ENCODE measurements at places on chromosomes 6 and 20.

GRCh38 chr20:3353646-3354045, 53.8 kb downstream of the DNAAF9 start:
- DNase-seq: no peak

GRCh38 chr20:62151225-62151624, 7.7 kb downstream of the SS18L1 start:
- DNase-seq: no peak

DNA sequence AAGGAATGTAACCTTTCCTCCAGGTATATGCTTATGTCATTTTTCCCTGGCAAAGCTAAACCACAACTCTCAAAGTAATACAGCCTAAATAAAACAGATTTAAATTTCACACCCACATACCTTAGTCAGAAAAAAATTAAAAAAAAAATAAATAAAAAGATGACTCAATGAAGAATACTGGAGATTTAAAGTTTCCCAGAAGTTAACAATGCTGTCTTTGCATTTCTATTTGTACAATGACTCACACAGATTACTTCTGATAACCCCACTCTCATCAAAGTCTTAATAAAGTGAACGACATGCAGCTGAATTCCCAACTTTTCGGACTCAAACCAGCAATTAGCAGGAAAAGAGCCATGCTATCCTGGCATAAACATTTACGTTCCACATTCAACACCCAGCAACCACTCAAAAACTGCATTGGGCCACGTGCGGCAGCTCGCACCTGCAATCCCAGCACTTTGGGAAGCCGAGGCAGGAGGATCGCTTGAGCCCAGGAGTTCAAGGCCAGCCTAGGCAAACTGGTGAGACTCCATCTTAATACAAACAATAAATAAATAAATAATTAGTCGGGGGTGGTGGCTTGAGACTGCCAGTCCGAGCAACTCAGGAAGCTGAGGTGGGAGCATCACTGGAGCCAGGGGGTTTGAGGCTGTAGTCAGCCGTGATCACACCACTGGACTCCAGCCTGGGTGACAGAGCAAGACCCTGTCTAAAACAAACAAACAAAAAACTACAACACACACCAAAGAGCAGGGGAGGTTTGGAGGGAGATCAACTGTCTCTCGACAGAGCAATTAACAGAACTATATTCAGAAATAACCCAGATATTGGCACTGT, 130.5 kb downstream of the WDR27 start:
- DNase-seq: peak; percentile 21

DNA sequence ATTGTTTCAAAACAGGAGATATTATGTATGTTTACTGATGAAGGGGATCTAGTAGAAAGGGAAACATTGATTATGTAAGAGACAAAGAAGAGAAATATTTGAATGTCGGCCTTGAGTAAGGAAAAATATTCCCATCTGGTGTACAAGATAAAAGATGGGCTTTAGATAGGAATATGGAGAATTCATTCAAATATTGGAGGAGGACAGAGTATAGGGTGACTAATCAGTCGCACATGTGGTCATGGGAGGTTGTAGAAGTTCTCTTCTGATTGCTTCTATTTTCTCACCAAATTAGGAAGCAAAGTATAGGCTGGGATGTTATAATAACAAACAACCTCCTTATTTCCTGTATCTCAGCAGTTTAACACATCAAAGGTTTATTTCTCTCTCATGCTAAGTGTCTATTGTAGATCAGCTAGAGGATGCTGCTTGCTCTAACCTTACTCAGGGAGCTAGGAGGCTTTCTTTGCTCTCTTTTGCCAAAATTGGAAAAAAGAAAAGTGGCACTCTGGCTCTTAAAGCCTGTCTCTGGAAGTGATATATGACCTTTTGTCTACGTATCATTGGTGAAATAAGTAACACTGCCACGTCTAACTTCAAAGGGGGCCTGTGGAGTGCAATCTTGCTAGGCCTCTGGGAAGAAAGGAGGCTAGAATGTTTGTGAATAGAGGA, 1.2 kb upstream of the HDDC2 start:
- no peak for DNase-seq

DNA sequence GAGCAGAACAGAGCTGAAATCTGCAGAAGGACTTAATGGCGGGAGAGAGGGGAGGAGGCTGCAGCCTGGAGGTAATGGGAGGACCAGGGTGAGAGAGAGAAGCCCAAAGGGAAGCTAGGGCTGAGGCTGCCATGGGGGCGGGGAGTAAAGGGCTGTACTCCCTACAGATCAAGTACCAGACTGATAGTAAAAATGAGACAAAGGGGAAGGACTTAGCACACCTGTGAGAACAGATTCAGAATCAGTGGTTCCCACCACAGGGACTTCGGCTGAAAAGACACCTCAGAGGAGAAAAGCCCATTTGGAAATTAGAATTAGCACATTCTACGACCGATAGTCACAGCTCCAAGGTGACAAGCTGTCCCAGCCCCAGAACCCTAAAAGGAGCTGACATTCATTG, 6.4 kb upstream of the TBXT start:
- DNase-seq: no peak

GRCh38 chr6:170282512-170283158, 8.2 kb downstream of the DLL1 start:
- no peak for DNase-seq

- DNase-seq: no peak
These were observed 6.2 kb downstream of the DUSP22 start for GRCh38 chr6:298233-299103.

GRCh38 chr6:78593898-78594667, 273.3 kb upstream of the IRAK1BP1 start:
- DNase-seq: no peak

- DNase-seq: no peak
These were observed 482.9 kb downstream of the GRIK2 start for GRCh38 chr6:101876431-101876830.

DNA sequence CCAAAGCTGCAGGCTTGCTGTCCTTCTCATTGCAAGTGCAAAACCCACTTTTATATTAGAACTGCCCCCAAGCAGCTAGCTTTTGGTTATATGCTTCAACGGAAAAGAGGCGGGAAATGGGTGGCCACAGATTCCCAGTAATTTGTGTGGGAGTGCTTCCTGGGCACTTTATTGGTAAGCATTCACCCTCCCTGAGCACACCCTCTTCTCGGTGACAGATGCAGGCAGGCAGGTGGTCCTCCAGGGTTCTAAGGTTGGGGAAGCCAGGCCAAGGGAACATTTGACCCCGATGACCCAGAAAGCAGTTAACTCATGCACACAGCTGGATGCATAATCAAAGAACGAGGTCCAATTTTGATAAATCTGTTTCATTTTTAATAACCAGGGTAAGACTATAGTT, 29.1 kb downstream of the PRDM1 start:
- no peak for DNase-seq

DNA sequence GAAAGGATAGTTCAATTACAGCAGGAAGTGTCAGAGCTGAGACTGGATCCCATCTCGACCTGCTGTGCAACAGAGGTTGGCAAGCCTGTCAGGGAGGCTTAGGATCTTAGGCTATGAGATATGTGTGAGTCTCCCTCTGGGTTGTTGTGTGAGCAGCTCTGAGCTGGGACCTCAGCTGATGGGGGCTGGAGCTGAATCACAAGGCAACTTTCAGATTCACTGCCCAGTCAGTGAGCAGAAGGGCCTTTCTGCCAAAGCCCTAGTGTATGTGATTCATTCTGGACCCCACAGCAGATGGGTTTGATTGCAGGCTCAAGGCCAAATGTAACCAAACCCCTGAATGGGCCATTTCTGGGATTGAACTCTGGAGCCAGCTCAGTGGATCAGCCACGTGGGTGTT, 4.5 kb downstream of the PI3 start:
- no peak for DNase-seq

DNA sequence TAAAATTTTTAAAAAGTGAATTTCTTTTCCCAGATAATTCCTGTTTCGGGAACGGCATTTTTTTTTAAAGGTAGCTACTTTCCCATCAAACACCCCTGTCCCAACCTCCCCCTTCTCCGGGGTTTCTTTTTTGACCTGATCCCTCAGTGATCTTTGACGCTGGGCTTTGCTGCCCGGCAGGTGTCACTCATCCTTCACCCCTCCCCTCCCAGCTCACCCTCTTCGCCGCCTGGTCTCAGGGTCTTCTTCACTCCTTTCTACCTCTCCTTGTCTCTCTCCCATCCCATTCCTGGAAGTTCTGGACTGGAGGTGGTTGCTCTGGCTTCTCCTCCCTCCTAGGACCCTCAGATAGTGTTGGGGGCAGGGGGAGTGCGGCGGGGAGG, 329 bp upstream of the GPR6 start:
- no peak for DNase-seq

- DNase-seq: no peak
These were observed 1707.8 kb downstream of the GRIK2 start for GRCh38 chr6:103101267-103101666.

DNA sequence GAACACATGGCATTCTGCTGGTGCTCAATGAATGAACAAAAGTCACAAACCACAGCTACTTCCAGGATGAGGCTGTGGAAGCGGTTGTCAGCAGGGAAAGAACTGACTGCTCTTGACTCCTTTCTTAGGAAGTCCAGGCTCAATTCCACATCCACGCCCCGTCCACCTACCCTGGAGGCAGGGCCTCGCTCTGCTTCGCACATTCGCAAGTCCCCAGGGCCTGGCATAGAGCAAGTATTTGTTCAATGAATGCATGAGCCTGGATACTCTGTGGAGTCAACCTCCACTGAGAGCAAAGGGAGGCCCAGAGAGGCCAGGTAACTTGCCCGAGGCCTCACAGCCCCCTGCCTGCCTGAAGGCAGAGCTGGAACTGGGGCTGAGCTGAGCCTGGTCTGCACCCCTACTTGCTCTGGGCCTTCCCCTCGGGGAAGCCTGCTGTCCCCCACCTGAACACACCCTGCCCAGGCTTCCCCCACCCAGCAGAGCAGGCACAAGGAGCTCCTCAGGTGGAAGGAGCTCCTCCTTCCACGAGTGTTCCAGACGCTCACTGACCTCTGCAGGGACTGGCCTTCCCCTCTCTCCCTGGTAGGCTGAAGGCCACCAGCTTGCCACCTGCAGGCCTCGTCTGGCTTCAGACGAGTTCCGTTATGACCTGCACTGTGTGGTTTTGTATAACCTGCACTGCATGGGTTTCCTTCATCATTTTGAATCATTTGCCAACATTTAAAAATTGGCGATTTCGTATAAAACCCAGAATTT, 119.3 kb upstream of the PTPN1 start:
- DNase-seq: no peak

GRCh38 chr6:147758303-147758702, 249.8 kb downstream of the SAMD5 start:
- DNase-seq: no peak

DNA sequence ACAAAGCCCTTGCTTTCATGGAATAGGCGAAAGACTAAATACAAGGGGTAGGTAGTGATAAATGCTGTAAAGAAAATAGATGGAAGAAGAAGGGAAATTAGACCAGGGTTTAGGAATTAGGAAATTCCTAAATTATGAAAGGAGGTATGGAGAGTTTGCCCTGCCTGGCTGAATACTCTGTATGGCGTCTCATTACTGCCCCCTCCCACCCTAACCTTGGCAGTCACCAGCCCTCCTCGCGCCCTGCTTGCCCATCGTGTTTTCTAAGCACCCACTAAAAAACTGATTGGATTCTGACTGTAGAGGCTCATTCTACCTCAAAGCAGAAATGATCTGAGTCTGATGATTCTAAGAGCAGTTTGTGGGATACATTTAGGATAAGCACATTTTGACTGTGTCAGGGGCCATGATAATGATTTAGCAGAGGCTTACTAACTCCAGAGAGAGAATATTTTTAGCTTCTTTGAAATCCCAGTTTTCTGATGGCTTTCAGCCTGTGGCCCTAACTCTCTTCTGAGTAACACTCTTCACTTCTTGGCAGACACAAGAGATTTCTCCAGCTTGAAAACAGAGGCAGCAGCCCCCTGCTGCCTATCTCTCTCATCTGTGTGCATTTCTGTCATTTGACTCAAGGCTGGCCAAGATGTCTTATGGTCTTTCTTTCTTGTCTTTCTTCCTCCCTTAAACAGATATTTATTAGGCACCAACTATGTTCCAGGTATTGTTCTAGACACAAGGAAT, 1.4 kb upstream of the CHD6 start:
- peak; percentile 19 for DNase-seq

- no peak for DNase-seq
These were observed 142.1 kb downstream of the SMOC2 start for GRCh38 chr6:168583126-168583525.

All from adipocyte (in vitro differentiated cells).